ENCODE measurements at places on chromosomes 5 and 9.
A peak's percentile ranks its signal among the peaks of the same experiment; 100 is the strongest.

GRCh38 chr9:36876056-36876455 lies 158.0 kb downstream of the PAX5 start:
- no peak for DNase-seq

DNA sequence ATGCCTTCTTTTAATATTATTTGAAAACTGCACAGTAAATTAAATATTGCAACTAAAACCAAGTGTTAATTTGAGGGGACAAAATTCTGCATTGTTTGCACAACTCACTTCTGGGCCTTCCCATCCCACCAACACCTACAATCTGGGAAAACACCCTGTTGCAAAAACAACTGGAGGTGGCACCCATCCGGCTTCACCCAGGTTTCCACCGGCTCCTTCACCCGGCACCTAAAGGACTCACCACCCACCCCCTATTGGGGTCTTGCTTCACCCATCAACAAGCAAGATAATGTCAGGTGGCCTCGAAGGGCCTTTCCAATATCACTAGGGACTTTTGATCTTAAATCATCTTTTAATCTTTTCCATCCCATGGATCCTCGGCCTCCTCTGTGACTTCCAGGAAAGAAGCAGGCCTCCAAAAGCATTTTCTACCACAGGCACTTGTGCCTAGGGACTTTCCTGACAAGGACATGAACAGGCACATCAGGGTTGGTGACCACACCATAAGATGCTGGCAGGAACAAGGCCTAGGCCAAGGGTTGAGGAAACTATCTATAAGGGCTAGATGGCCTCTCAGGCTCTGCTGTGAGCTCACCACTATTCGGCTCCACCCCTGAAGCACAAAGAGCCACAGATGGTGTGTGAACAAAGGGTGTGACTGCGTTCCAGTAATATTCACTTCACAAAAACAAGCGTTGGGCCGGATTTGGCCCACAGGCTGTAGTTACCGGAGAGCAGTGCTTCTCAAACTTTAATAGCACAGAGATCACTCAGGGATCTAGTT lies 205.1 kb downstream of the AUH start:
- no peak for DNase-seq

DNA sequence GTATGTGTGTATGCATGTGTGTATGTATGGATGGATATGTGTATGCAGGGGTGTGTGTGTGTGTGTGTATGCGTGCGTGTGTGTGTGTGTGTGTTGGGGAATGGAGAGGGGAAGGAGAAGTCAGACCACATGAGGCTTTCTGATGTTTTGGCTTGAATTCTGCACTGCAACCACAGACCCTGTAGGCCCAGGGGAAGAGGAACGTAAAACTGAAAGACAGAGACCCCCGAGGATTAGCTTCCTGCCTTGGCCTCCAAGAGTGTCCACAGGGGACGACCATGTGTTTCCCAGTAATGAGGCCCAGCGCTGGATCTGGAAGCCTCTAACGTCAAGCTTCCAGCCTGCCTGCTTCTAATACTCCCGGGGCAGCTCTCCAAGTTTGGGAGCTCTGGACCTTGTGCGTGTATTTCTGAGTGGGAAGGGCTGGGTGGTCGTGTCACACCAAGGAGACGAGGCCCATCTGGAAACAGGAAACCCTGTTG lies 5.8 kb downstream of the DCANP1 start:
- DNase-seq = no peak

DNA sequence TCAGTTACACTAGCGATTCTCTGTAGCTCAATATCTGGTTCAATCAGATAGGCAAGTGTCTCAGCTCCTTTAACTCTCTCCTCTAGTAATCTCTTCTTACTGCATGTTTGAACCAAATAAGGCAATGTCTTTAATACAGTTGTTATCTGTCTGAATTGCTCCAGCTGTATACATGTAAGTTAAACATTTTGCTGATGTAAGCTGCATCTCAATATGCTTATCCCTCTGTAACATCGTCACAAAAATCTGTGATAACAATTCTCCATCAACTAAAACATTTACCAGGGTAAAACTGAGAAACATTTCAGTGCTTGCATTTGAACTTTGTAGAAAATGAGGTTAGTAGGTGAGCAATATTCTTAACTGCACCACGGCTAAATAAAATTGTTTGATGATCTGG lies 29.6 kb upstream of the IGFBPL1 start:
- no peak for DNase-seq

GRCh38 chr9:121282277-121283079 lies 14.5 kb downstream of the GSN start:
- DNase-seq = no peak

GRCh38 chr5:173954671-173955521 lies 34.1 kb upstream of the C5orf47 start:
- no peak for DNase-seq

- DNase-seq = no peak
These were observed 67.7 kb downstream of the KCNT1 start for GRCh38 chr9:135769489-135770202.

DNA sequence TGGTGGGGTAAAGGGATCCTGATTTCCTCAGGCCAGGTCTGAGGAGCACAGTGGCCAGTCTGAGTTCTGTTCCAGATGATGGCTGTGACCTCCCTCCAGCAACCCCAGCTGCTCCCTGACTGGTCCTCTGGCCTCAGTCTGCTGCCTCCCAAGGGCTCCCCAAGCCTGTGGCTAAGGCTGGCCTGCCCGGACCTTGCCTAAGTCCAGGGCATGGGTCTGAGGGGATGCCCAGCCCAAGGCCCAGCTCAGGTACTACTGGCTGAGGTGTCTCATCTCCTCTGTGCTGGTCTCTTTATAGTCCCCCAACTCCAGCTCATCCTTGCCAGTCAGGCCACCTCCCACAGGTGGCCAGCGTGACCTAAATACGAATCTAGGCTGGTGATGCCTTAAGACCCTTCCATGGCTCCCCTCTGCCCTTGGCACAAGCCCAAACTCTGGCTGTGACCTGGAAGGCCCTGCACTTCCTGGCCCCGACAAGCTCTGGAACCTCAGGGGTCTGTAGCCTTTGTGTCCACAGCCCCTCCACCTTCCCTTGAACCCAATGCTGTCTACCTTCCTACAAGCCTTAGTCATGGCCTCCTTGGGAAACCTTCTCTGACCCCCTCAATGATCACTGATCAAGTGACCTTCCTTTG lies 9.8 kb downstream of the KIF12 start:
- no peak for DNase-seq

DNA sequence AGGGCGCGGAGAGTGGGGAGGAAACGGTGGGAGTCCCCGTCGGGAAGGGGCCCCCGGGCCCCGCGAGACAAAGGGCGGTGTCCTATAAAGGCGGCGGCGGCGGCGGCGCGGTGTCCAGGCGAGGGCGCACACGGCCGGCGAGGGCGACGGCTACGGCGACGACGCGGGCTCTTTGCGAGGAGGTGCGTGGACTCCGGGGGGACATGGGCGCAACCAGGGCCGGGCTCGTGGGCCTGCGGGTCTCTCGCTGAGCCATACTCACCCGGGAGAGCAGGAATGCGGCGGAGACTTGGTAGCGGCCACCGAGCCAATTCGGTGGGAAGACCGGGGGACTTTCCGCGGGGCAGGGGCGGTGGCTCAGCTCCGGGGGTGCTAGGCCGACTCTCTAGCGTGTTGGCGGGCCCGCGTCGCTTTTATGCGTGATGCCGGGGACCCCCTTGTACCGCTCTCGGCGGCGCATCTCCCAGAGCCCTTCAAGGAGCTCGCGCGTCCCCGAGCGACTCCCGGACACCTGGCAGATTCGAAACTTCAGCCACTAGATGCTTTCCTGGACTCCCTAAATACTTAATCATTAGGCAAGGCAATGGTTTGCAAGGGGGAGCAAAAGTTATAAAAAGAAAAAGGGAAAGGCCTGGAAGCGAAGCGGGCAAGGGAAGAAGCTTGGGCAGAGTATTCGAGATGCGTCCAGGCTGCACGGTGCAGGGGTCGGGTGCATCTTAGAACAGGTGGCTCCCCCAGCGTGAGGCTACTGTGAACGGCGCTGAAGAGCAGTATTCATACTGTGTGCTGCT lies 5.9 kb upstream of the TAL2 start:
- DNase-seq = no peak

DNA sequence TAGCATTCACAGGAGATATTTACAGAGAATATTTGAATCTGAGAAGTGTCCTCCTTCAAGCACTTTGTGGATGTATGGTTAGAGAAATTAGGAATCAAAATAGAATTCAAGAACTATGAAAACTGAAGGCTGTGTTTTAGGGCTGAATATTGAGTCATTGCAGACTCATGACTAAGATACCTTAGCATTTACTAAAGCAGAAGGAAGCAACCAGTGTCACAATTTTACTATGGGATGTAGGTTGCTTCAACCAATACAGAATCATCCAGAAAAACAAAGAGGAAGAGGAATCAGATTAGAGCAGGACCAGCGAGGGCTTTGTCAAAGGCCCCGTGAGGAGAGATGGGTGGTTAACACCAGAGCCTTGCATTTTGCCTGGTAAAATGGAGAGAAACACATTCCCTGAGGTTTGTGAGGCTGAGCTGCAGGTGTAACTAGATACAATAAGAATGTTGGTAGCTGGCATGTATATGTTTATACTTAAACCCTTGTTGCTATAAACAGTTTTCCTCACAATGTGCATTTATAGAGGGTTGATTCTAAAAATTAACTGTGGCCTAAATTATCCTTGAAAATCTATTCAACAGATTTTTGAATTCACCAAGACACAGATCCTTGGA lies 518.1 kb downstream of the AGTPBP1 start:
- DNase-seq = no peak

DNA sequence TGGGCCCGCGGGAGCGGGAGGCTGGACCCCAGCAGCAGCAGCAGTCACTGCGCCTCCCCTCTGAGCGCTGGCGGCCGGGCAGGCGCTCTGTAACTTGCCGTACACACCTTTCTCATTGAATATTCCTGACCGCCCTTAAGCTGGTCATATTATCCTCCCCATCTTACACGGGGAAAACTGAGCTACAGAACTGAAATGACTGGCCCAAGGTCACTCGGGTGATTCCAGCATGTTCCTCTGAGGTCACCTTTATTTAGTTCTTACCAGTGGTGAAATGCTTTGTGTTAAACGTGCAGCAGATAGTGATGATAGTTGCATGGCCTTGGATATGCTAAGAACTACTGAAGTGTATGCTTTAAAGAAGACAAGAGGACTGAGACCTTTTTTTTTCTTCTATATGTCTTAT lies 607 bp downstream of the UQCRQ start:
- DNase-seq = no peak

DNA sequence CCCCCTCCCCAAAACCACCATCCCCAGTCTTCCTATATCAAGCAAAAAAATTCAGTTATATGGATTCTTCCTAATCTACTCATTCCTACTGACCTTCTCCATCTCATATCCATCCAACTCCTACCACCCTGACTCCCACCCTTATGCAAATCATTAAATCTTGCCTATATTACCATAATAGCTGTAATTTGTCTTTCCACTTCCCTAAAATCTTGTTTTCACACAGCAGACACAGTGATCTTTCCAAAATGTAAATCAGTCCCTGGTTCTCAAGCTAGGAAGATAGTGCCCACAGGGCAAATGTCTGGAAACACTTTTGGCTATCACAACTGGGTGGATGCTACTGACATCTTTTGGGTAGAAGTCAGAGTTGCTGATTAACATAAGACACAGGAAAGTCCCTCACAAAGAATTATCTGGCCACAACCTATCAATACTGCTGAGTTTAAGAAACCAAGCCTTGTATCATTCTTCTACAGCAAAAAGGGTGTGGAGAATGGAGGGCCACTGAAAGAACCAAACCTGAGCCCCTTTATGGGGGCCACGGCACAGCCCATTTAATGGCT lies 1.4 kb downstream of the SRA1 start:
- DNase-seq = no peak

DNA sequence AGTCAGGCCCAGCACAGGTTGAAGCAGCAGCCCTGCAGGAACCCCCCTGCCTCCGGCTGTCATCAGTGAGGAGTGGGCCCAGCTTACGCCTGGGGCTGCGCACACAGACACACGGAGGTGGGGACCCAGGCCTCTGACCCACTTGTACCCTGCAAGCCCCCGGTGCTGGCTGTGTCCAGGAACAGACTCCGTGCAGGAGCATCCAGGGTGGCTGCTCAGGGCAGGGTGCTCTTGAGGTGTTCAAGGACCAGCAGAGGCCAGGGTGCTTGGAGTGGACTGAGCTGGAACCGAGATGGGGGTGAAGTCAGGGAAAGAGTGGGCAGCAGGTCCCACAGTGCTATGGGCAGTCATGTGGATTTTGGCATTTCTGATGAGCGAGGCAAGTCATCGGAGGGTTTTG lies 199.5 kb downstream of the CACNA1B start:
- DNase-seq = no peak

- DNase-seq = no peak
These were observed 21.5 kb downstream of the SLC6A7 start for GRCh38 chr5:150211156-150212030.

GRCh38 chr5:73215891-73216610 lies 43.1 kb downstream of the TMEM174 start:
- DNase-seq = peak; percentile 53

- no peak for DNase-seq
These were observed 252.1 kb upstream of the CCNG1 start for GRCh38 chr5:163185315-163185714.

DNA sequence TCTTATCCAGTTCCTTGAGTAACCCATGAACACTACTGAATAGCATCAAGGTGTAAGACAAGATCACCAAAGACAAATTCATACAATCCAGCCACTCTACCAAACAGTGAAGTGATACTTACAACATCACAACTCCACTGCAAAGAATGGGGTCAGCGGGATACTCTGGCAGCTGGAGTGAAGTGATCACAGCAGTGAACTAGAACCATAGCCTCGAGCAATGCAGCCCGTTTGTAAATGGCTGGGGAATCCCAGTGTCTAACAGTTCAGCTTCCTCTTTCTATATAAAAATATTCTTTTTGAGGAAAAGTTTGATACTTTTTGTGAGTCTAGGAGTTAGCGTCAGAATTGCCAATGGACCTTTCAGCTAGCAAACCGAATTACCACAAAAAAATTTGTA lies 515.2 kb downstream of the ZNF608 start:
- DNase-seq = no peak

- DNase-seq = peak; percentile 79
These were observed 2.2 kb upstream of the GZMK start for GRCh38 chr5:55021821-55022220.

Data from NCI-H187 treated with DMSO at 0.1 percent for 48 hours (cell line).